Suppressor macrophage treated with lipopolysaccharide for 4 hours (primary cell): ENCODE measurements at places on chromosomes 16 and 17.

DNA sequence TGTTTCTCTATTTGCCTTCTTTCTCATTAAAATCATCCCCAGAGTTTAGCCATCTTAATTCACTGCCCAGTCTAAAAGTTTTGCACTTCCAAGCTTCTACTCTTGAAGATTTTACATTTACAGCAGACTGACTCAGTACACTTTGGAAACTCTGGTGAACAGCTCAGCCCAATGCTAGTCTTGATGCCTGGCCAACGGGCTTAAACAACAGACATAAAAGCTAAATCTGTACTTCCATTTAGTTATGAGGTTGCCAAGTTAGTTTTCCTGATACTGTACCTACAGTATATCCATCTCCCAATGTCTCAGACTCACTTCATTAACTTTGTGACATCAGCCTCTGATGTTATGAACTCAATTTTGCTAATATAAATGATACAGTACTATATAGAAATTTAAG lies 891.8 kb upstream of the SOX9 start:
- DNase-seq, result no peak

GRCh38 chr17:28365487-28365886 lies 488 bp upstream of the SEBOX start:
- no peak for DNase-seq

- no peak for DNase-seq
Observed at GRCh38 chr16:69410219-69410990, 14.0 kb upstream of the CYB5B start.

- no peak for DNase-seq
Observed at GRCh38 chr17:77228241-77228752, 87.5 kb downstream of the SEC14L1 start.

DNA sequence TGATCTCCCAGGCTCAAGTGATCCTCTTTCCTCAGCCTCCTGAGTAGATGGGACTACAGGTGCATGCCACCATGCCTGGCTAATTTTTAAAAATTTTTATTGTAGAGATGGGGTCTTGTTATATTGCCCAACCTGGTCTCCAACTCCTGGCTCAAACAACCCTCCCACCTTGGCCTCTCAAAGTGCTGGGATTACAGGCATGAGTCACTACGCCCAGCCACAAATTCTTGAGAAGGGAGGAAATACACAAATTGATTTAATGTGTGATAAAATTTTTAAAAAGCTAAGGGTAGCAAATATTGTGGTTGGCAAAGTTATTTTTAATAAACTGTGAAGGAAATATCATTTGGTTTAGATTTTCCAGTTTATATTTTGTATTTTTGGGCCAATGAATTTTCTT lies 9.6 kb downstream of the ITGAD start:
- no peak for DNase-seq

DNA sequence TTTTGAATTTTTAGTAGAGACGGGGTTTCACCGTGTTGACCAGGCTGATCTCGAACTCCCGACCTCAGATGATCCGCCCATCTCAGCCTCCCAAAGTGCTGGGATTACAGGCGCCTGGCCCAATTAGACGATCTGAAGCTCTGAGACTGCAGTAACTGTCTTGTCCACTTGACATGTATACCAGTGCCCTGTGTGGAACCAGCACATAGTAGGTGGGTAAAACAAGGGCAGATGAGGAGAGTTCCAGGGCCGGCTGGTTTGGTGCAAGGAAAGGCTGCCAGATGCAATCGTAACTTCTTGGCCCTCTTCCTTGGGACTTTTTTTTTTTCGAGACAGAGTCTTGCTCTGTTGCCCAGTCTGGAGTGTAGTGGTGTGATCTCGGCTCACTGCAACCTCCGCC lies 3.1 kb downstream of the C17orf113 start:
- no peak for DNase-seq

GRCh38 chr17:1930337-1930645 lies 94.8 kb downstream of the RTN4RL1 start:
- no peak for DNase-seq

DNA sequence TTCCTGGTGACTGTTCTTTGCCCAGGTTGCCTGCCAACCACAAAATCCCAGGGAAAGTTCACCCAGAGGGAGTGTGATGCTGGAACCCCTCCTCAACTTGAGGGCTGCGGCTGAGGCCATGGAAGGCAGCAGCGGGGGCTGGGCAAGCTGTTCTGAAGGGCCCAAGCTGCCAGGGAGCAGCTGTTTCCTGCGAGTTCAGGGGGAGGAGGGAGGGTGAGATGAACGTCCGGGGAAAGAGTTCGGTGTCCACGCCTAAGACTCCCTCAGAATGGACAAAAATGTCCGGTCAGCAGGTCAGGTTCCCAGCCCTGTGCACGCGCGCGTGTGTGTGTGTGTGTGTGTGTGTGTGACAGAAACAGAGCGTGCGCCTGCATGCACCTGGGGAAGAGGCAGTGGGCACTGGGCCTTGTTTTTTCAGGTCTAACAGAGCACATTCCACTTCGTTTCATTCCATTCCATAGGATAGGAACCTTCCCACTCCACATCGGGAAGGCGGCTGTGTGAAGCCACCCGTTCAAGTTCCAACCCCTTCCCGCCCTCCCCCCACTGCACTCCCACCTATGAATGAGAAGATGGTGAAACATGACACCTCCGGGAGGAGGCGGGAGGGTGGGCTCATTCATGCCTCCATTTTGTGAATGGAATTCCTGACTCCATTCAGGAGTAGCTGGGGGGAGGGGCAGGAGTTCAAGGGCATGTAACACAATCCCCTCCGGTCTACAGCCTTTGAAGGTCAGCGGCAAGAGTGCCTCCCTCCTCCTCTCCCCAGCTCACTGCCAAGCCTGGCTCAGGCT lies 15.7 kb downstream of the ETV4 start:
- DNase-seq, result no peak

GRCh38 chr16:73412416-73412815 lies 364.5 kb upstream of the ZFHX3 start:
- DNase-seq, result no peak
